ENCODE measurements at places on chromosomes 3 and 15.

DNA sequence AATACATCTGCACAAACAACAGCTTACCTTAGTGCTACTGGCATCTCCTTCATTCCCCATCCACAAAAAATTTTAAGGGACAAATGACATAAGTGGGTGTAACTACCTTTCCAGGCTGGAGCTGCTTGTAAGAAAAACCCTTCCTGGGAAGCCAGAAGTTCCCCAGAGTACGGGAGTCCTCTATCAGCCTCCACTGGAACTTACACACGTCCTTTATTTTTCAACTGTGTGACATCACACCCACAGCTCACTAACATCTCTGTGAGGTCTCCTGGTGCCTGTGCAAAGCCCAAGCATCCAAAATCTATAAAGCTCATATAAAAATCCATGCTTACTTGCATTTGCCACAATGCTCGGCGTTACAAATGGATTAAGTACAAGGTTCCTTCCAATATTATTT is 27.6 kb downstream of the LRIG1 start:
- DNase-seq: peak; percentile 4

GRCh38 chr3:141575879-141576743 is 89.3 kb downstream of the RASA2 start:
- DNase-seq: peak; percentile 33

DNA sequence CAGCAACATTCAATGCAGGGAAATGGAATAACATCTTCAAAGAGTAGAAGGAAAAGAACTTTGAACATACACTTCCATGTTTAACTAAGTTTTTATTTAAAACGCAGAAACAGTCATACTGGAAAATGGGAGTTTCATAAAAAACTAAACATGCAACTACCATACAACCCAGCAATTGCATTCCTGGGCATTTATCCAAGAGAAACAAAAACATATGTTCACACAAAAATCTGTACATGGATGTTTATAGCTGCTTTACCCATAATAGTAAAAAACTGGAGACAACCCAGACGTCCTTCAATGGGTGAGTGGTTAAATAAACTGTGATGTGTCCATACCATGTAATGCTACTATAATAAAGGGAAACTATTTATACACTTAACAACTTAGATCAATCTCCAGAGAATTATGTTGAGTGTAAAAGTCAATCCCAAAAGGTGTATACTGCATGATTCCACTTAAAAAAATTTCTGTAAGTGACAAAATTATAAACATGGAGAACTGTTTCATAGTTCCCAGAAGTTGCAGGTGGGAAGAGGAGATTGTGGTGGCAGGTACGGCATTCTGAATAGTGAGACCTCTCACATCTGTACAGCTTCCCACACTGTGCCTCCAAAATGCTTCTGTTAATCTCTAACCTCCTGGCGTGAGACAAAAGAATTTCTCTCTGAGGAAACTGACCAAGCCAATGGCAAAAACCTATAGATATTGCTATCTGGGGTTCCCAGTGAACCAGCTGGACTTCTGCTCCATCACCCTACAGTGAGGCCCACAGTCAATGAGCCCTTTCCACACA is 23.1 kb downstream of the ISG20 start:
- DNase-seq: no peak

GRCh38 chr15:68112706-68113105 is 58.6 kb downstream of the PIAS1 start:
- no peak for DNase-seq

- no peak for DNase-seq
Observed at GRCh38 chr3:155252021-155252420, 41.5 kb downstream of the STRIT1 start.

- no peak for DNase-seq
Observed at GRCh38 chr15:39961051-39961450, 27.1 kb downstream of the EIF2AK4 start.

DNA sequence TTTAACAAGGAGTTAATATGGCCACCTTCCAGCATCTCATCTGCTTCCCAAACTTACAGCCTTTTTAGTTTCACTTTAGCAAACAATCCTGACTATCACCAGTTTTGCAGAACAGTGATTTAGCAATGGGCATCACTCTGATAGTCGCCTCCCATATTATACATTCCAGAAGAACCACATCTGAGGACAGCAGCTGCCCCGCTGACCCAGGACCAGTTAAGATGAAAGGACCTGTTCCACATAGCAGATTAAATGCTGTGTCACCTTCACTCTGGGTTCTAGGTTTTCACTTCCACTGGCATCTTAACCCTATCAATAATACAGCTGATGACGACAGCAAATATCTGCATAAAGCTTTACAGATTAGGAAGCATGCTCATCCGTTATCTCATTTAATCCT is 99.8 kb downstream of the TRIM69 start:
- DNase-seq: no peak

DNA sequence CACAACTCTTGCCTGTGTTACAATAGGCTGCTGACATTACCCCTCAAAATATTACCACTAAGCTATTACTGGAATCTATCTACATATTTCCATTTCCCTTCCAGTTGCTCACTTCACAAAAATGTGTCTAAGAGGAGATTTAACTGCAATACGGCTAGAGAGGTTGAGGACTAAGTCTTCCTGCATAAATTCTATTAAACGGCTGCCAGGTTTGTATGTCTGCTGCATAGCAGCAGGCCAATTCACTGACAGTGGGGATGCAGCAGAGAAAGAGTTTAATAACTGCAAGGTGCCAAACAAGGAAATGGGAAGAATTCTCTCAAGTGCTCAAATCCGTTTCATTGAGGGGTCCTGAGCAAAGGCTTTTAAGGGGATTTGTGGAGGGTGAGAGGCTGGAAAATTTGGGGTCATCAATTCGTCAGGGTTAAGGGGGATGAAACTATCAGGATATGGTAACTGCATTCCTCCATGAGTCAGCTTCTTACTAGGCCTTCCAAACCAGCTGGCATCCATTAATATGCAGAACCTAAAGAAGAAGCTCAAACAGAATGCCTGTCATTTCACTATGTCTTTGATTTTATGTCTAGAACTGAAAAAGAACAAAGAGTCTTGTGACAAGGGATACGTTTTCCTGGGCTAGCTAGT is 675.6 kb downstream of the TBL1XR1 start:
- no peak for DNase-seq

- no peak for DNase-seq
Observed at GRCh38 chr15:86082619-86083380, 3.1 kb downstream of the AGBL1 start.

- DNase-seq: no peak
Observed at GRCh38 chr3:48516571-48516970, 12.6 kb upstream of the SHISA5 start.

GRCh38 chr3:134076851-134077250 is 47.1 kb upstream of the SLCO2A1 start:
- no peak for DNase-seq

DNA sequence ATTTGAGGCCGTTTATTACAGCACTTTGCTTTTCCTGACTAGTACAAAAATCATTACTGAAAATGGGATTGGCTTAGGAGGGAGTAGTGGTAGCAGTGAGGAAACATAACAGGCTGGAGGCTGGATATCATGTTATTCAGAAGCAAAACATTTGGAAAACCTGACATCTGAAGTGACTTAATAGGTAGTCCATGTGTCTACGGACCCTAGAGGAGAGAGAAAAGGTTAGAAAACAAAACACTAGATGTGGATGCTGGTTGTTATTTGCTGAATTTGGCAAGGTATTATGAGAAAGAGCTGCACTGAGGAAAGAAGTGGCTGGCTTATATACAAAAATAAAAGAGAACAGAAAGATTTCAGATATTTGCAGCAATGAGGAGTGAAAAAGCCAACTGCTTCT is 139.9 kb downstream of the MEX3B start:
- no peak for DNase-seq

- no peak for DNase-seq
Observed at GRCh38 chr15:43878446-43878845, 51.6 kb downstream of the WDR76 start.

- DNase-seq: no peak
Observed at GRCh38 chr3:128266453-128266852, 113.2 kb downstream of the EEFSEC start.

DNA sequence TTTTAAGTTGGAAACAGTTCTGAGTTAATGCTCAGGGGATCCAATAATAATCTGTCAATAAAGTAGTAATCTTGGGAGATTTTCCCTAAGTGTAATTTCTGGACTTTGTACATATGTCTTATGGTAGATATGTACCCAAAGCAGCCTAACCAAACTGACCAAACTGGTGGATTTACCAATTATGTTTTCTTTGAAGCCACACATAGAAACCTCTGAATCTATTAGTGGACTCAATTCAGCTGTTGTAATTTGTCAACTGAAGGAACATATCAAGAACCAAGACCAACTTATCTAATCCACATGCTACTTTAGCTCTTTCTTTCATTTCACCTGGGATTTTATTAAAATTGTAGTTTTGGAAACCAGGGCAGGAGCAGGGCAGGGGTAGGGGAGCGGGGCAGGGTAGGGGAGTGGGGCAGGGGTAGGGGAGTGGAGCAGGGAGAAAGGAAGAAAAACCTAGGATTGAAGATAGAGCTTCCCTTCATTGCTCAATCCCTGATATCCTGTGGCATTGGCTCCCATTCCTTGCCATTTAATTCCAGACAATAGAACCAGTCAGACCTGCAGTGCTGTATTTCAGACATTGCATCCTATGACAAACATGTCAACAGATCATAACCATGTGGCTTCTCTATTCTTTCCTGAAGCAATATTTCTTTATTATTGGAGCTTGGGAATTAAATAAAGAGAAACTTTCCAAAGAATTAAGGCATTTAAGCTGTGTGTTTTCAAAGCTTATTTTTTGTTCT is 101.8 kb downstream of the NFKBIZ start:
- peak; percentile 33 for DNase-seq

DNA sequence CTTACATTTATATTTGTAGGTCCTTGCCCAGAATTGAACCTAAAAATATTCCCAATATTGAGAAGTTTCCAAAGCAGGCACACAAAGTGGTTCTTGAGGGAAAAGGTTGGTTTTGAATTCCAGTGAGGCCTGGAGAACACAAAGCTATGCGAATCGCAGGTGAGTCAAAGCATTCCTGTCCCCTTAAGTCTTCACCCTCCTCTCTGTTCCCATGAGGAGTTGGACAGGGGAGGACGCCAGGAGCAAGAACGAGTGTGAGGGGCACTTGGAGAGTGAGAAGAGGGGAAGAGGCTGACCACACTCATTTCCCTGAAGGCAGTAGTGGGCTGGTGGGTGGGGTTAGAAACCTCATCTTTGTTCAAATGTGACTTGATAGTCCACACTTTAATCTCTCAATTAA is 185.8 kb upstream of the EOMES start:
- DNase-seq: no peak

- DNase-seq: no peak
Observed at GRCh38 chr15:43985976-43986680, 159.3 kb downstream of the WDR76 start.

DNA sequence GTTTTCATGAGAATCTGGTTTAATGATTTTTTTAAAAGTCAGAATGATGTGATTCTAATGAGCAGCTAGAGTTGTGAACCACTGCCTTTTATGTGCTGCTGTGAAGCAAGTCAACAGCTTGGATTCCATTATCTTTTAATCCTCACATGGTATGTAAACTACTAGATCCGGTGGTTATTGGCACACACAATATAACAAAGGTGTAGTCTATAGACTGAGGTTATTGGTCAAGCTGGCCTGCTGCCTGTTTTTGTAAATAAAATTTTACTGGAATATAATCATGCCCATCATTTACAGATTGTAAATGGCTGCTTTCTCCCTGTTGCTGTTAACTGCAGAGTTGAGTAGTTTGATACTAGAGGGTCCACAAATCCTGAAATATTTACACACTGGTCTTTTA is 103.1 kb downstream of the OTOL1 start:
- DNase-seq: peak; percentile 44

- no peak for DNase-seq
Observed at GRCh38 chr15:41949401-41950126, 22.8 kb downstream of the EHD4 start.

- no peak for DNase-seq
Observed at GRCh38 chr15:77557564-77557963, 75.1 kb downstream of the LINGO1 start.

- DNase-seq: peak; percentile 29
Observed at GRCh38 chr3:113834983-113835382, 3.6 kb upstream of the GRAMD1C start.

GRCh38 chr3:44960387-44961026 is 15.5 kb downstream of the ZDHHC3 start:
- no peak for DNase-seq

- DNase-seq: no peak
Observed at GRCh38 chr3:108006077-108006771, 84.6 kb downstream of the CD47 start.

- peak; percentile 54 for DNase-seq
Observed at GRCh38 chr15:29636140-29636539, 186.1 kb downstream of the TJP1 start.

- no peak for DNase-seq
Observed at GRCh38 chr3:192831111-192831644, 86.5 kb downstream of the MB21D2 start.

DNA sequence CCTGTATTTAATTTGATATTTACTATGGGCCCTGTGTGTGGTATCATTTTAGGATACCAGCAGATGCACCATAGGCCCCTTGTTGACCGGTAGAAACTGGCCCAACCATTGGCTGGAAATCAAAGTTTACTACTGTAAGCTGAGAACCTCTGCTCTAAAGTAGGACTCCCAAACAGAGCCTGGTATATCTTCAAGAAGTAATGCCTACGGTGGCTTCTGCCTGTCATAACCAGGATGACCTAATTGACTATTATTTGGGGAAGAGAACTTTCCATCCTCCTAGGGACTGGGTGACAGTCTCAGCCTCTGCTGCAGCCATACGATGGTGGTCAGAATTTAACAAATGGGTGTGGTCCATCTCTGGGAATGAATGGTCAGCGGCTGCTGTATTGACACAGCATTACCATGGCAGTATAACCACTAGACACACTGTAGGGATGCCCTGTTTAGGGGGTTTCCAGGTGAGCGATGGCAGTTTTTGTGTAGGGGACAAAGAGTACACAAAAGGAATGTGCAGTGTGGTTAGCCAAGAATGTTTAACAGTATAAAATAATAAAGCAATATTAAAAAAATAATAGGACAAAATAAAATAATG is 37.3 kb downstream of the RARB start:
- no peak for DNase-seq

DNA sequence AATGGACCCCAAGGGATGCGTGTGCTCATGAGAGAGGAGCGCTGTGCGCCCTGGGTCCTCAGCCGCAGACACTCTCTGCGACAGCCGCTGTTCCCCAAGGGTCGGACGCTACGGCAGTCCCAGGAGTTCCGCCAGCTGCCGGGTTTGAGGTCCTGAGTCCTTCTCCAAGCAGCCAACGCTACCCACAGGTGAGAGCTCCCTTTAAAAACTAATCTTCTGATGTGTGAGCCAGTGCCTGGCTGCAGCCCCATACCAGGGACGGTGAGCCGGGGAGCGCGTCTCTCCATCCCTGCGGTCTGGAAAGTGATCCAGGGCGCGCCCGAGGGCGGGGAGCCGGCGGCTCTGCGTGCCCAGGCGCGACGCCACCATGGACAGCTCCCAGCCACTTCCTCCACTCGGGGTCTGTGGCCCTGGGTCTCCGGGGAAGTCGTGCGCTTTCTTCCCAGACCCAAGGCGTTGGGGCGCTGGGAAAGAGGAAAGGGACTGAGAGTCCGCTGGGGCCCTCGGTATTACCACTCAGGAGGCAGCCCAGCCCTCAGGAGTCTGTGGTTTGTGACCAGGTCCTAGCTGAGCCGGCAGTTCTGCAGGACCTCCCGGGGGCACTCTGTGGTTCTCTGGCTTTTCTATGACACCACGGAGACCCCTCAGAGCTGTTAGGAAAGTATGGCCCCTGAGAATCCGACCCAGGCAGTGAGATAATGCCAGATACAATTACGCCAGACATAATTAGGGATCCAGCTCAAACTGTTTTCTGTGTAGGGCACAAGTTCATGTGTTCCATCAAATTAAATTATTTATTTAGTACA is 1.4 kb downstream of the CEMIP start:
- peak; percentile 63 for DNase-seq

GRCh38 chr3:172640751-172641150 is 70.1 kb downstream of the NCEH1 start:
- DNase-seq: no peak

Data from DMS53 (cell line).